CD4-positive, alpha-beta T cell treated with Interleukin-17A for 1 hour (primary cell): ENCODE measurements at places on chromosomes 16 and 17.
A peak's percentile ranks its signal among the peaks of the same experiment; 100 is the strongest.

GRCh38 chr17:8153525-8153956 is 1.3 kb upstream of the PER1 start:
- DNase-seq = peak; percentile 63

GRCh38 chr16:13569986-13570385 is 350.0 kb upstream of the ERCC4 start:
- no peak for DNase-seq

- DNase-seq = no peak
Observed at GRCh38 chr17:15973834-15974233, 25.7 kb downstream of the ZSWIM7 start.

DNA sequence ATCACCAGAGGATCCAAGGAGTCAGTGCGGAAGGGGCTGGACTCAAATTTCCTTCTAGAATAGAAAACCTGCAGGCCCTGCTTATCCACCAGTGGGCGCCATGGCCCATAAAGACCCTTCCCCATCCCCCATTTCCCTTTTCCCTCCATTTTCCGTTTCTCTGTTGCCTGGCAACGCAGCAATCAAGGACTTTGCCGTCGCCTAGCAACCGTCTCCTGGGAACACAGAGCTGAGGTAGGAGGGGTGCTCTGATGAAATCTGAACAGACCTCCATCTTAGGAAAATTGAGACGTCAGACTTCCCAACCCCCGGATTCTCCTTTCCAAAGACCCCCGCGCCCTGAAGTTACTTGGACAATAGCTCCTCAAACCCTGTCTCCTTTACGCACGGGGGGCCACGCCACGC is 5.7 kb downstream of the DLG4 start:
- DNase-seq = peak; percentile 92

- DNase-seq = no peak
Observed at GRCh38 chr17:49291929-49292328, 61.3 kb upstream of the PHOSPHO1 start.

DNA sequence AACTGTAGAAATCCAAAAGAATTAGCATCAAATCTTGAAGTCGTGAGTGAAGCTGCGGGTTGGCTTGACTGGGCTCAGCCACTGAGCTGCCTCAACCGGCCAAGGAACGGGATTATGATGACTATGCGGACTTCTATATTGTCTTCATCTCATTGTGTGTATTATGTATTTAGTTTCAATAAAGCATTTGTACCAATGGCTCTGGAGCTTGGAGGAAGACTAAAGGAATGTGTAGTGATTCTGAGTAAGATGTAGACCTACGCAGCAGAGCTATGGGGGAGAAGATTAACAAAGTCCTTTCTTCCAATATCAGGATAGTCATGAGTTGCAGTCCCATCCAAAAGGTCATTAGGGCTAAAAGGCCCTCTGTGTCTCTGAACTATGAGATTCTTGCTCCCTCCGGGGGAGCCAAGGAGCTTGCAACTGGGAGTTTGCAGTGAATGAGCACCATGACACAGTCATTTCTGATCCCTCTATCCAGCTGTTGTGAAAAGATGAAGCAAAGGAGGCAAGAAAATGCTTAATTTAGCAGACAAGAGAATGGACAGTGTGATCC is 8.3 kb downstream of the EME1 start:
- DNase-seq = no peak

- peak; percentile 48 for DNase-seq
Observed at GRCh38 chr16:31421587-31421986, 6.6 kb downstream of the COX6A2 start.

GRCh38 chr17:57243171-57243622 is 13.1 kb upstream of the MSI2 start:
- DNase-seq = peak; percentile 81

DNA sequence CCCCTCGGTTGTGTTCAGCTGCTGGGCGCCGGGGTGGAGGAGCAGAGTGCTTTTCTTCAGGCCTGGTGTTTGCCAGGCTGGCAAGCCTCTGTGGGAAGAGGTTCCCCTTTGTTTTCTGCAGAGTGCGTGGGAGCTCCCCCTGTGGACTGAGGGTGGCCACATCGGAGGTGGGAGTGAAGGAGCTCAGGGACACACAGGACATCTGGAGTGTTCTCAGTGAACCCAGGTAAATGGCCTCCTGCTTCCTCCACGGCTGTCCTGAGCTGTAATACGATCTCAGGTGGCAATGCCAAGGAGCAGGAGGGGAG is 39.2 kb upstream of the IRF8 start:
- no peak for DNase-seq

GRCh38 chr17:33234930-33235685 is 58.0 kb downstream of the ASIC2 start:
- no peak for DNase-seq

- DNase-seq = no peak
Observed at GRCh38 chr17:76485569-76485968, 15.7 kb downstream of the RHBDF2 start.

- no peak for DNase-seq
Observed at GRCh38 chr16:77402672-77403071, 32.2 kb downstream of the ADAMTS18 start.

DNA sequence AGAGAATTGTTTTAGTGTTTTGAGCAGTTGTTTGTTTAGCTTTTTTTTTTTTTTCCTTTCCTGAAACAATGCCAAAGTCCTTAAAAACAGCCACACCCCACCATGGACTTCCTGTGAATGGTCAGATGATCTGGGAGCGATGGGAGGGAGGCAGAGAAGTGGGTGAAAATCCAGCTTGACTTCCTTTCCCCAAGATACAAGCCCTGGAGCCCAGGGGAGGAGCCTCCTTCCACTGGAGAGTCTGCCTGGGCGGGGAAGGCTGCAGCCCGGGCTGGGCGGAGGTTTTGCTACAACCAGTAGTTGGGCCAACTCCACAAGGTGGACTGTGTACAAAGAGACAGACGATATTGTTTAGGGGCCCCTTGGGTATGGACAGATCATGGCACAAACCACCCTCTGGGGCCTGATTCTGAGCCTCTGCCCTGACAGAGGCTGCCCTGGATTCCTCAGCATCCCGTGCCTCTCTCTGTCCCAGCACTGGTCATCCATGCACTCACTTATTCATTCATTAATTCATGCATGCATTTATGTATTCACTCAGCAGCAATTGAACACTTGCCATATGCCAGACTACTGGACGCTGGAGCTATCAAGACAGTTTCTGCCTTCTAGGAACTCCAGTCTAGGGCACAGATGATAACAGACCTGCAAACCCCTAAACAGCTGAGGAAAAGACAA is 29.8 kb downstream of the WSB1 start:
- DNase-seq = no peak

DNA sequence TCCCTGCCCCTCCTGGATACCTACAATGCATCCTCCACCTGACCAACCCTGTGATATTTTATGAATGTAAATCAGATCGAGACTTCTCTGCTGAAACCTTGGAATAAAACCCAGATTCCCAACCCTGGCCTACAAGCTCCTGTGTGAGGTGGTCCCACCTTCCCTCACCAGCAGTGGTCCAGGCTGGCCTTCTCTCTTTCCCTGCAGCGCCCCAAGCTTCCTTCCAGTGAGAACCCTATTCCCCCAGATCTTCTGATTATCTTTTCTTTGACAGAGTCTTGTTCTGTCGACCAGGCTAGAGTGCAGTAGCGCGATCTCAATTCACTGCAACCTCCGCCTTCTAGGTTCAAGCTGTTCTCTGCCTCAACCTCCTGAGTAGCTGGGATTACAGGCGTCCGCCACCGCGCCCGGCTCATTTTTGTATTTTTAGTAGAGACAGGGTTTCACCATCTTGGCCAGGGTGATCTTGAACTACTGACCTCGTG is 2.5 kb upstream of the HELZ start:
- no peak for DNase-seq
